ENCODE measurements at places on chromosomes 11 and 22.
A peak's percentile ranks its signal among the peaks of the same experiment; 100 is the strongest.

GRCh38 chr11:78227921-78228320 is 39.2 kb downstream of the USP35 start:
- DNase-seq: no peak

GRCh38 chr22:21702094-21702493 is 33.5 kb downstream of the YPEL1 start:
- DNase-seq: no peak

DNA sequence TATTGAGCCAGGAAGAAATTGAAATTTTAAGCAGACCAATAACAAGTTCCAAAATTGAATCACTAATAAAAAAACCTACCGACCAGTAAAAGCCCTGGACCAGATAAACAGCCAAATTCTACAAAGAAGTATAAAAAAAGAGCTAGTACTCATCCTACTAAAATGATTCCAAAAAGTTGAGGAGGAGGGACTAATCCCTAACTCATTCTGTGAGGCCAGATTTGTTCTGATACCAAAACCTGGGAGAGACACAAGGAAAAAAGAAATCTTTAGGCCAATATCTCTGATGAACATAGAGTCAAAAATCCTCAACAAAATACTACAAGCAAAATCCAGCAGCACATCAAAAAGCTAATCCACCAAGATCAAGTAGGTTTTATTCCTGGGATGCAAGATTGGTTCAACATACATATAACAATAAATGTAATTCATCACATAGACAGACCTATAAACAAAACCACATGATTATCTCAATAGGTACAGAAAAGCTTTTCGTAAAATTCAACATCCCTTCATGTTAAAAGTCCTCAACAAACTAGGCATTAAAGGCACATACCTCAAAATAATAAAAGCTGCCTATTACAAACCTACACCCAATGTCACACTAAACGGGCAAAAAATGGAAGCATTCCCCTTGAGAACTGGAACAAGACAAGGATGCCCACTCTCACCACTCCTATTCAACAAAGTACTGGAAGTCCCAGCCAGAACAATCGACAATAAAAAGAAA is 13.1 kb downstream of the OR52A5 start:
- DNase-seq: no peak

GRCh38 chr11:126514061-126514693 is 158.7 kb downstream of the ST3GAL4 start:
- DNase-seq: no peak

GRCh38 chr11:47917599-47918369 is 62.6 kb upstream of the PTPRJ start:
- DNase-seq: peak; percentile 94

- no peak for DNase-seq
Measured at GRCh38 chr11:77436506-77436905, 37.4 kb downstream of the PAK1 start.

DNA sequence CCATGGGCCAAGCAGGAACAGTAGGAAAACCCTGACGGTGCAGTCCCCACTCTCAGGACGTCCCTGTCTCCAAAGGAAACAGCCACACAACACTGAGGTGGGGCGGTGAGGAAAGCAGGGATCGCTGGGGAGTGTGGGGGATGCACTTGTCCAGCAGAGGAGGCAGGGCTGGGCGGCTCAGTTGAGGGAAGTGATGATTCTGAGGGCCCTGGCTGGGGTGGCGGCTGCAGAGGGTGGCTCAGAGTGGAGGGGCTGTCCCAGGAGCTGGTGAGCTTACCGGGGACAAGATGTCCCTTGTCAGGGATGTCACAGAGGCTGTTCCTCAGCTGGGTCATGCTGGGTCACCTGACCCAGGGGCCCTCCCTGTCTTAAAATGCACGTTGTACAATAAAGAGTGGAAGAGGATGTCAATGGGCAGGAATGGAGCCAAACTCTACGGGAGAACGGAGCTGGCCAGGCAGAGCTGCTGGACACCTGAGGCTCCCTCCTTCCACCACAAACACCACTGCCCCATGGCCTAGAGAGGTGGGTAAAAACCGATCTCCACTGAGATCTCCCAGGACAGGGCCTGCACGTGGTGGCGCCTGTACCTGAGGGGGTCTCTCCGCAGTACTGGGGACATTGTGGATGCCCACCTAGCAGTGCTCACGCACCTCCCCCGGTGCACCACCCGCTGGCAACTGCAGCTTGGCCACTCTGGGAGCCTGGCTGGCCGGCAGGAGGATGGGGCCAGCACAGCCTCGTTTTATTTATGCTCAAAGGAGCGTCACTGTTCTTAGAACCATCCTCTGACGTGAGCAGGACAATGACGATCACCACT is 9.7 kb upstream of the EFCAB6 start:
- DNase-seq: no peak

DNA sequence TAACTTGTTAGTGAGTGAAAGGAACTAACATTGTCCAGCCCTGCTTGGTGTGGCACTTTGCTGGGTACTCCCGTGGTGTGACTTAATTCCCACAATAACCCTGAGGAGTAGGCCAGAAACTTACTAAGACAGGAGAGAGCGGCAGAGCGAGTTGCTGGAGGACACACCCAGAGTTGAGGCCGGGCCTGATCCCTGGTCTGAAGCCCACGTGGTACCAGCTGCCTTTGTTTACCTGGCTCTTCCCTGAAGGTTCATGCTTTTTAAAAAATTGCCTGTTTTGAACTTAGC is 594 bp downstream of the MPST start:
- no peak for DNase-seq

GRCh38 chr11:112877581-112877980 is 83.6 kb upstream of the NCAM1 start:
- no peak for DNase-seq

DNA sequence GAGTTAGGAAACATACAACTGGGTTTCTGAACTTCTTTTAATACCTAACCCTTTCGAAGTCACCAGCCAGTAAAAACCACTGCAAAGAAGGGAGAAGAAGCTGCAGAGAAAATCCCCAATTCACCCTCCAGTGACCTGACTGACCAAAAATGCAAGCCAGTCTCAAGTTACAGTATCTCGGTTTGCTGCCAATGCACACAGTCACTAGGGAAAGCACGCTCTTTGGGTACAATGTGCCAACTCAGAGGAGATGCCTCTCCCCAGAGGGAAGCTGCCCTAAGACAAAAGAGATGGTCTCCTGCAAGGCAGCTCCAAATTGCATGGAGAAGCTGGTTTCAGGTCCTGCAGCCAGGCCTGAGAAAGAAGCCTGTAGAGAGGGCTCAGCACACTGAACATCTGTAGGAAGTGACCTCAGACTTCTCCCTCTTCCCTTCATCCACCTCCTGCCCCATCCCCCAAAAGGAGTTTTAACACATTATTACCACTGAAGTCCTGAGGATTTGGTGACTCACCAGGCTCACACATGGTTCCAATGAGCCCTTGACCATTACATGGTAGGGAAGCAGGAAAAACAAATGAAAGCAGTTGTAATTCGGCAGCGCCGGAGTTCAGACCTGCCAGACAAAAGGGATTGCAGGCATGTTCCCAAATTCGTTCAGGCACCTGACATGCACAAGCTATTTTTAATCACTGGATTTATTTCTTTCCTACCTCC is 90.1 kb downstream of the ETS1 start:
- DNase-seq: peak; percentile 47

DNA sequence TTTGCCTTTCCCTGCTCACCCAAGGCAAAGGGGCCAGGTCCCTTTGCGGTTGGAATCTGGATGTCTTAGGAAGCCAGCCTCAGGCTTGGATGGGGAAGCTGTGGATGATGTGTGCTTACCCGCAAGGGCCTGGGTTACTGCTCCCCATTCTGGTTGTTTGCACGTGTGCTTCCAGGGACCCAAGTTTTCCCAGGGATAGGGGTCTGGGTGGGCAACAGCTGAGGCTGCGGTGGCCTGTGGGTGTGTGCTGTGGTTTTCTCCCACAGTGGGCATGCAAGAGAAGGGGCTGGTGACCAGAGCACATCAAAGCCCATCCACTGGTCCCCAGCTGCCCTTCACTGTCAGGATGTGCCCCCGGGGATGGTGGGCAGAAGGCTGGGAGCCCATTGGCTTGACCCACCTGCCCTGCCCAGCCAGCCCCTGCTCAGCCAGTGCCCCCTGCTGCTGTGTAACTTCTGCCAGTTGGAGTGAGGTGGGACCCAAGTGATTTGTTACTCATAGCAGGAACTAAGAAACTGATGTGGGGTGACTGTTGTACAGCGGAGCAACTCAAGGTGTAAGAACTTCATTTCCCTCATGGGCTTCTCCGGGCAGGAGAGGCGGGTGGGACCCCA is 3.3 kb downstream of the CAPN5 start:
- no peak for DNase-seq

- no peak for DNase-seq
Measured at GRCh38 chr22:29559853-29560252, 6.3 kb upstream of the THOC5 start.

- DNase-seq: no peak
Measured at GRCh38 chr11:78802058-78802761, 227.5 kb upstream of the NARS2 start.

DNA sequence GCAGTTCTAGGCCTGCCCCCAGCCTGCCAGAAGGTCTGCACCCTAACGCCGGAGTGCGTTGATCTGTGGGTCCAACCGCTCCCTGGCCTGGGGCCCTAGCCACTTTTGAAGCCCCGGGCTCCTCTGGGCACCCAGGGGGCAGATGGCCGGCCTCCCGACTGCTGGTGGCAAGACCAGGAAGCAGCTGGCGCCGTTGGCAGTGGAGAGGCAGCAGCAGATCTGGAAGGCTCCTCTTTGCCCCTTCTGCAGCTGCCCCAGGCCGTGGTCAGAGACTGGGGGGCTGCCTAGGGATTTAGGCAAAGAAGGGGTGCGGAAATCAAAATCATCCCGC is 445 bp upstream of the VWCE start:
- no peak for DNase-seq

- no peak for DNase-seq
Measured at GRCh38 chr11:44774731-44775130, 48.0 kb downstream of the TSPAN18 start.

GRCh38 chr11:134625631-134626030 is 213.6 kb upstream of the B3GAT1 start:
- no peak for DNase-seq

- DNase-seq: no peak
Measured at GRCh38 chr11:9316334-9316733, 1.9 kb upstream of the TMEM41B start.

DNA sequence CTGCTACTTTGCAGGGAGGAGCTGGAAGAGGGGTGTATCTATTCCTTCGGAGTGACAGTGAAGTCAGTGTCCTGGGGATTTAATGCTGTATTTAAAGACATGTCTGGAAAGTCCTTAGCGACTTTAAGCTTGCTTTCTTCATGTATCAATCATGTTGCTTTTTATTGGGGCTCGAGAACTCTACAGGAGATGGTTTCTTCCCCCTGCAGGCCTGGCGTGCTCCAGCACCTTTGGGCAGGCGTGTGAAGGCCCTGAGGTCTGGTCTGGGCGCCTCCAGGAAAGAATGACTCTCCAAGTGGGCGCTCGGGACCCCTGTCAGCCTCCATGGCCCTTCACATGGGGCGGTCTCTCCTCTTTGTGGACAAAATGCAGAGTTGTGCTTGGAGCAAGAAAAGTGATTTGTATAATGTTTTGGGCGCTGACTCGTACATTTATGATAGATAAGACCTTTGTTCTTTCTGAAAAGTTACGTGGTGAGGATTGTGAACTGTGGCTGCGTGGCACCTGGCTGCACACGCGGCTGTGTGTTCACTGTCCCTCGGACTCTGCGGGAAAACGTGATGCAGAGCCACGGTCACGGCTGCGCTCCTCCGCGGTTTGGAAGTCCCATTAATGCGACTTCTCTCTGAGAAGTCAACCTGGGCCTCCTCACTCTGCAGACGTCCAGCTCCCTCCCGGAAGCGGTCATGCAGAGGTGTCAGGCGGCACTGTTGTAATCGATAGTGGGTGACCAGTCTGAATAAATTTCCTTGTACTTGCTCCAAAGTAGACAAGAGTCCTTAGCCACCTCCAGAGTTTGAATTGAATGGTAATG is 282.5 kb downstream of the TBC1D22A start:
- DNase-seq: no peak

- DNase-seq: no peak
Measured at GRCh38 chr11:56916587-56916986, 72.1 kb upstream of the OR5AK2 start.

DNA sequence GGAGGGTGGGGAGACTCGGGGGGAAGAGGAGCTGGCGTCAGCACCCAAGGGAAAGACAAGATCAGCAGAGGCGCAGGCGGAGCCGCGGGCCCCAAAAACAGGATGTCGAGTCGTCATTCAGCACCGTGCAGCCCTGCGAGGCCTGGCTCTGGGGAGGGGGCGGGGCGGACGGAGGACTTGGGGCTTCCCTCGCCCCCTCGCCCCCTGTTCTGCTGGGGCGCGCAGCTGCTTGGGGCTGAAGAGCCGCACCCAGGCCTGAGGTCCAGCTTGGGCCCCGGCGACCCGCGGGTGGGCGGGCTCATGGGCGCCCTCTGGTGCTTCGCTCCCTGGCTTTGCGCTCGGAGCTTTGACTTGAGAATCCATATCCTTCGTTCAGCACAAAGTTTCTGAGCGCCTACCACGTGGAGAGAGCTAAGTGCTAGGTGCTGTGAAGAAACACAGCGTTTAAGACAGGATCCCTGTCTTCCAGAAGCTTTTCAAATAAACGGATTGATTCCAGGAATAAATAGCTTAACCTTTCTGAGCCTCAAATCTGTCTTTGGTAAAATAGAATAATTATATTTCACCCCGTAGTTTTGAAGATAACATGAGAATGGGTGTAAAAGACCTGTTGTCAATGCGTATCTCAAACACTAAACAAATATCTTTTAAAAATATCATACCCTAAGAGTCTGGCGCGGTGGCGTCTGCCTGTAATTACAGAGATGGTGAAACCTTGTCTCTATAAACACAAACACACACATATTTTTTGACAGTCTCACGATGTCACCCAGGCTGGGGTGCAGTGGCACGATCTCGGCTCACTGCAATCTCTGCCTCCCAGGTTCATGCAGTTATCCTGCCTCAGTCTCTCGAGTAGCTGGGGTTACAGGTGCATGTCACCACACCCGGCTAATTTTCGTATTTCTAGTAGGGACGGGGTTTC is 929 bp upstream of the RHOG start:
- DNase-seq: peak; percentile 80

DNA sequence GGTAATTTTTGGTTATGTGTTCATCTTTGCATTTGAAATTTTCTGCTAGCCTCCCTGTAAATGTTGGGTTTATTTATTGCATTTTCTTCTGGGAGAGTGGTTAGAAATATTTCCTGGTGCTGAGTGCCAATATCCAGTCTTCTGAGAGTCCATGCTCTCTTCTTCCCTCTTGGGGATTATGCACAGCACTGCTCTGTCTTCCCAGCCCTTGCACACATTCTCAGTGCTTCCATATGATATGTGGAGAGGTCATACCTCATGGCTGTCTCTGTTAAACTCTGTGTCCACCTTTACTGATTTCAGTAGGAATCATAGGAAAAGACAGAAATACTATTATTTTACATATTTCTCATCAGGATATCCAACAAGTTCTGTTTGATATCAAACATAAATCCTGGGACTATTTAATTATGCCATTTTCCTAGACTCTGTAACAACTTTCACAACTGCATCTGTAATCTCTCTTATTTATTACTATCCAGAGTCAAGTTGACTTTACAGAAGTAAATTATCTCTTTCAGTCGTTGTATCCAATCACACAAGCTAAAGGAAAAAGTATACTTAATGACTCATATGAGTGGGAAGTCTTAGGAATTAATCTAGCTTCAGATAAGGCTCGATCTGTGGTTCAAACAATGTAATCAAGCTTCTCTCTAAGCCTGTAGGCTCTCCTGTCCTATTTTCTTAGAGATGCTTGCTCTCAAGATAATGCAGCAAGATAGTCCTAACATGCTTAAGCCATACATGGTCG is 2.7 kb upstream of the NXPE1 start:
- DNase-seq: no peak

Measured in A549 (cell line).